CD4-positive, alpha-beta memory T cell (primary cell): ENCODE measurements at places on chromosomes 2 and 18. TPM values are rescaled to one million over a fixed set of nuclear protein-coding genes. Genes with fewer than 3 reads are reported as not detected.

Gene CRYBA2
- not detected for total RNA-seq

DNA sequence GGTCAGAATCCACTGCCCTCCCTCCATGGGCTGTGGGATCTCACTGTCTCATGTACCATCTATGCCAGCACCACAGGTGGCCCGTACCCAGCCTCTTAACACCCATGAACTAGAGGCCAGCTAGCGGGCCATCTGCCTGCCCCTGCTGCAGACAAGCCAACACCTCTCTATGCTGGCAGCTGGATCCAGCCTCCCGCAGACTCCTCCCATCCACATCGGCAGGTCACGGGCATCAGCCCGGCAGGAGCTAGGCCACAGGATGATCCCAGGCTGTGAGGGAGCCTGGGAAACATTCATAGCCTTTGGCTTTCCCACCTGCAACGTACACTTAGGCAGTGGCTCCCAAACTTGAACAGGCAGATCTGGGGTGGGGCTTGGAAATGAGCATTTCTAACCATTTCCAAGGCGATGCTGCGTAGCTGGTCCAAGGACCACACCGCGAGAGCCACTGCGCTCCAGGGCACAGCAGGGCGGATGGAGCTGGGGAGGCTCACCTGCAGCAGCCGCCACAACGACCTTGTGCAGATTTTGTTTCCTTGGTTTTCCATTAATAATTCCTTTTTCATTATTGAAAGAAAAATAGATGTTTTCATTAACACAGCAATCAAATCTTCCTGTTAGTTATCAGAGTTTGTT, 114.7 kb downstream of the KCNF1 start:
- DNase-seq, result no peak

Gene NPPC
- not detected for total RNA-seq

DNA sequence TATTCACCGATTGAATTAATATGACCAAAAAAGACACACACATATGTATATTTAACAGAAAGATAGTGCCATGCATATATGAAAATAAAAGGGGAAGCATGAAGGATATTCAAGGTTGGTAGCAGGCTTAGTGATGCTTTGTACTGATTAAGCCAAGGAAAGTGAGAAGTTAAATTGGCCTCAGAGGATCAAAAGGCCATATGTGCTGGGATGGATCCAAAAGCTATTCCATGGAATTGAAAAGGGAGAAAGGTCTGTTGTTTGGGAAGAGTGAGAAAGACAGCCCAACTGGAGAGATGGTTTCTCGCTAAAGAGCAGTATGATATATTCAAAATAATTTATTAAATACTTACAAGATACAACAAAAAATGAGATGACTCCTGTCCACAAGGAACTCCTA, 65.9 kb downstream of the INSIG2 start:
- DNase-seq, result no peak

GRCh38 chr2:204670124-204670523, 124.8 kb downstream of the PARD3B start:
- DNase-seq, result no peak

DNA sequence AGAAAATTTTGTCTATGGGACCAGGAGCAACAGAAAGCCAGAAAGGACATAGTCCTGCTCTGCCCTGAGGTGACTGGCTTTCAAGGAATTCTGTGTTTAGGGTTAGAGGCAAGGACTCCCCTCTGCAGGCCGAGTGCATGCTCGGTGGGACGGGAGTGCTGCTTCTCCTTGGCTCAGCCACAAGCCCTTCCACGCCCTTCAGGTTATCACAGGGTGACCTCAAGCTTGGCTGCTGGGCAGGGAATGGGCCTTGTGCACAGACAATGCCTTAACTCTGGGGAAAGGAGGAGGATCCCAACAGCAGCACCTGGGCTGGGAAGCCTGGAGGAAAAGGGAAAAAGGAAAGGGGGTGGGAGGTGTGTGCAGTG, 32.8 kb downstream of the FAM178B start:
- no peak for DNase-seq

Gene CASP10
- 36.6 TPM for total RNA-seq

Gene CNRIP1
- not detected for total RNA-seq

DNA sequence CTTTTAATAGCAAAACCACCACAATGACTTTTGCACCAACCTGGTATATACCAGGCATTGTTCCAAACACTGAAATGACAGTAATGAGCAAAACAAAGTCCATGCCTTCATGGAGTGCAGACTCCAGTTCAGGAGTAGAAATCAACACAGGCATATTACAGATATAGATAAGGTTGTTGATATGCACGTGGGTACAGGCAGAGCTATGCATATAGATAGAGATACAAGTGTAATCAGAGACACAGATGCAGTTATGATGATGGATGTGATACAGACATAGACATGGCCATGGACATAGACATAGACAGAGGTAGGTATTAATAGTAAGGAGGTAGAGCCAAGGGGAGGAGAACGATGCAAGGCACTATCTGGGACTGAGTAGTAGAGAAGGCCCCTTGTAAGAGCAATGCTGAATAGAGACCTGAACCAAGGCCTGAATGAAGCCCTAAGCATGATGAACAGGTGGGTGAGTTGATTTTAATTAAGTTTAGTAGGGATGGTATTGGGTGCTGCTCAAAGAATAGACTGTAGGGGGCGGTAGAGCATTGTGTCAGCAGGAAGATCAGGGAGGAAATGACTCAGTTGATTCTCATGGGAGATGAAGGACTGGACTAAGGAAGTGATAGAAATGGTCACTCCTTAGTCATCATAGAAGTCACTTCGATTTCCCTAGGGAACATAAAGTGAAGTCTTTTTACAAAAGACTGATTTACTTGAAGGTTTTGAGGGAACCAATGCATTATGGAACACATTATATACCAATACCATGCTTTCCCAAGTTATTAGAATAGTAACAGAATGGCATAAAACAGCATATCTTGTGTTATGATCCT, 39.4 kb downstream of the CMPK2 start:
- peak; percentile 40 for DNase-seq

GRCh38 chr2:19027626-19028025, 330.8 kb downstream of the OSR1 start:
- DNase-seq, result no peak

- no peak for DNase-seq
Measured at GRCh38 chr2:64021578-64021977, 2.4 kb upstream of the VPS54 start.

GRCh38 chr2:95068256-95068655, 42.7 kb downstream of the MAL start:
- no peak for DNase-seq

Gene IL1B
- total RNA-seq, result 0.81 TPM

Gene NEB
- total RNA-seq, result 0.91 TPM
